ENCODE measurements at places on chromosomes 3 and 15. TPM values are rescaled to one million over a fixed set of nuclear protein-coding genes. Genes with fewer than 3 reads are reported as not detected.

Gene KNL1
- total RNA-seq = 1.6 TPM

Gene VEPH1
- not detected for total RNA-seq

Gene SLC28A1
- total RNA-seq = 2.0 TPM

Gene MKRN3
- 1.6 TPM for total RNA-seq

Gene PGBD4
- total RNA-seq = 1.7 TPM

GRCh38 chr3:111850537-111850936 is 8.5 kb upstream of the PHLDB2 start:
- no peak overlapping the region for H3K4me3 ChIP-seq
- H3K4me1 ChIP-seq = no peaks in the 10 kb centered on the region
- no peaks in the 10 kb centered on the region for H3K36me3 ChIP-seq
- no peak overlapping the region for H3K27ac ChIP-seq
- H3K27me3 ChIP-seq = no peaks in the 10 kb centered on the region
- DNase-seq = no peak

GRCh38 chr3:196941729-196942225 is 551 bp downstream of the NCBP2 start:
- H3K4me3 ChIP-seq = peak overlapping the region; percentile 50
- H3K27me3 ChIP-seq = no peaks in the 10 kb centered on the region
- no peaks in the 10 kb centered on the region for H3K36me3 ChIP-seq
- peak; percentile 82 for DNase-seq
- H3K27ac ChIP-seq = peak overlapping the region; percentile 76
- H3K4me1 ChIP-seq = no peaks in the 10 kb centered on the region

GRCh38 chr15:76245072-76245610 is 66.1 kb downstream of the ETFA start:
- H3K4me1 ChIP-seq = no peaks in the 10 kb centered on the region
- no peak overlapping the region for H3K27ac ChIP-seq
- H3K4me3 ChIP-seq = no peak overlapping the region
- no peaks in the 10 kb centered on the region for H3K36me3 ChIP-seq
- no peak for DNase-seq

DNA sequence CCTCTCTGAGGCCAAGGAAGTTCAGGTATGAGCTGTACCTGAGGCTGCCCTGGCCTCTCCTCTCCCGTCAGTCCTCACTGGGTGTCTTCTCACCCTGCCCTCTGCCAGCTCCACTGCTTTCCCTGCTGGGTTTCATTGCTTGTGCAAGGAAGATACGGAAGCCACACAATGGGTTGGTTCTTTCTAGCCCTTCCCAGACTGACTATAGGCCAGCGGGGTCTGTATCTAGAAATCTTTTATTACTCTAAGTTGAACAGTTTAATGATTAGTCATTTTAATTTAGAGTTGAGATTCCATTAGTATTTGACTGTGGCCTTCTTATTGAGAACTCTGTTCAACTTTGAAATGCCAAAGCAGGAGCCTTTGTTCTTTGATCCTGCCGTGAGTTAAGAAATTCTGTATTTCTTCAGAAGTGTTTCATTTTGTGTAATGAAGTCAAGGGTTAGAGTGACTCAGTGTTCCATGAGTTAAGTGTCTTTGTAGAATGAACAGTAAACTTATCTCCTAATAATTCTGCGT is 16.2 kb downstream of the C3orf62 start:
- H3K4me3 ChIP-seq = no peak overlapping the region
- no peak overlapping the region for H3K27ac ChIP-seq
- DNase-seq = no peak
- H3K36me3 ChIP-seq = no peaks in the 10 kb centered on the region
- no peaks in the 10 kb centered on the region for H3K27me3 ChIP-seq

- no peaks in the 10 kb centered on the region for H3K4me1 ChIP-seq
- no peak for DNase-seq
- no peak overlapping the region for H3K4me3 ChIP-seq
- no peak overlapping the region for H3K27ac ChIP-seq
- no peaks in the 10 kb centered on the region for H3K27me3 ChIP-seq
These were observed 14.3 kb downstream of the CA12 start for GRCh38 chr15:63367390-63367789.

- no peak overlapping the region for H3K4me3 ChIP-seq
- no peaks in the 10 kb centered on the region for H3K36me3 ChIP-seq
- DNase-seq = no peak
- H3K4me1 ChIP-seq = no peaks in the 10 kb centered on the region
- no peak overlapping the region for H3K27ac ChIP-seq
- no peaks in the 10 kb centered on the region for H3K27me3 ChIP-seq
These were observed 362.1 kb upstream of the AGTR1 start for GRCh38 chr3:148335612-148336011.

GRCh38 chr3:29307295-29307694 is 26.4 kb downstream of the RBMS3 start:
- peaks cover 1% of the 10 kb centered on the region for H3K4me1 ChIP-seq
- H3K27ac ChIP-seq = no peak overlapping the region
- no peaks in the 10 kb centered on the region for H3K36me3 ChIP-seq

- no peaks in the 10 kb centered on the region for H3K4me1 ChIP-seq
- H3K27ac ChIP-seq = no peak overlapping the region
- H3K4me3 ChIP-seq = no peak overlapping the region
- no peaks in the 10 kb centered on the region for H3K36me3 ChIP-seq
These were observed 87.2 kb upstream of the KLF13 start for GRCh38 chr15:31239409-31239808.
